ENCODE measurements at places on chromosomes 3 and 15.

DNA sequence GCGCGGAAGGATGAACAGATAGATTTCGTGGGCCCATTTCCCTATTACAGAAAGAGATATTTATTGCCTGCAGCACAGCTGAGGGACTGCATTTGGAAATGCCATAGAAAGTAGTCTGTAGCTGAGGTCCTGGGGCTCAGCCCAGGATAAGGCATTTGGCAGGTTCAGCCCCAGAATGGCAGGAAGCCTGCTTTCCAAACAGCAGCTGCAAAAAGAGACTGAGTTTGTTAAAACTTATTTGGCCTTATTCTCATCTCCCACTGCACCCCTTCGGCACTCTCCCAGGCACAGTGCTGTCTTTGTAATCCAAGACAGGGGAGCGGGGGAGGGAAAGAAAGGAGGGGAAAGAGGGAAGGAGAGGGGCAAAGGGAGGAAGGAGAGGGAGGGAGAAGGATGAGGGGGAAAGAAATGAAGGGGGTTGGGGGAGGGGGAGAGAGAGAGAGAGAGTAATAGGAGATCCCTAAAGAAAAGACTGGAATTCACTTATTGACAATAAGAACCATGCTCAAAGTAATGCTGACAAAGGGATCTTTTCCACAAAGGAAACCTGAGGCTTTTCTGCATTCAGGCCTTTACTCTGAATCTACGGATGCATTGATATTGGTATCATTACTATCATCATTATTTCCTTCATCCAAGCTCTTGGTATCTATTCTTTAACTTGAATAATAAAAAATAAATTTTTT is 94.0 kb upstream of the LRRN1 start:
- no peak for DNase-seq

DNA sequence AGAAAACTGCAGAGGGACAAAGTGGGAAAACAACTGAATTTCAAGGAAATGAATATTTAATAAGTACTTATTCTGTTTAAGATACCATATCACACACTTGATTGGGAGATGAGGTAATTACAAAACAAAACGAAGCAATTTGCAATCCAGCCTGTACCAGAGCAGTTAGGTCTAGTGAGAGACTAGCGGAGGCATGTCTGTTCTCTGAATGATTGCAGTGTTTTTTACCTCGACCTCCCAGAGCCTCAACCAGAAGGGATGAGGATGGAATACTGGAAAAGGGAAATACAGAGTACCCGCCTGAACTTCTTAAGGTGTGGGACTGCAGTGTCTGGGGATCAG is 59.5 kb downstream of the PIK3CB start:
- DNase-seq: no peak

DNA sequence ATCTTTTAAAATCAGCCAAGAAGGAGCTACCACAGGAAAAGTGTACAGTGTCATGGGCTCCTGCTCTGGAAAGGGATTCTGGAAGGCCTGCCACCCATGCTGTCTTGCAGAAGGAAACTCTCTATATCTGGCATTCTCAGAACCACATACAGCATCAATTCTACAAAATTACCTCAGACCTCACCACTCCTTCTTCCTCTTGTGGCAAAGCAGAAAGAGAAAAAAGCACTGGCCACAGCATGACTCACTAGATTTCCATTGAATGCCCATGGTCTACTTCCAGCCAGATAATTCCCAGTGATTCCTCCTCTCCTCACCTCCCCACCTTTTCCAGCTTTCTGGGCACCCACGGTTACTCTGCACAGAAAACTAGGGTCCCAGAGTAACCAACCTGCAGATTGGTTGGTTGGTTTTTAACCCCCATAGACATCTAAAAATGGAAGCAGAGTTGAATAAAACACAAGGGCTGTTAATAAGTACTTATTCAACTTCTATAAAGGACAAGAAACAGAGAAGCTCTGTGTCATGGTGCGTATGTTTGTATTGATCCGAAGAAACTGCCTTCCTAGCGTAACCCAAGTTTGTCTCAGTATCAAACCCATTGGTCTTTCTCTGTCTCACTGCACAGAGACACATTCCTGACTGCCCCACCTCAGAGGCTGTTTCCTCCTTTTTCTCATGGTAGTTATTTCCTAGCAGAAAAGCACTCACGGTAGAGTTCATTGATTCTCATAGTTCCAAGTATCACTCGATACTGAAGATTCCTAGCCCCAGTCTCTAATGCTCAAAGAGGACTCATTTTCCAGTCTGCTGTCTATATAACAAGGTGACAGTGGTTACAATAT is 67.7 kb downstream of the LDHAL6B start:
- no peak for DNase-seq

GRCh38 chr15:72319985-72320671 is at the start of gene CELF6:
TSS of gene CELF6 (minus strand) at chr15:72320157. CDS start at chr15:72319874, 283 bp downstream.
- peak; percentile 98 for DNase-seq

- no peak for DNase-seq
Observed at GRCh38 chr15:81619002-81619401, 245.0 kb upstream of the TMC3 start.

DNA sequence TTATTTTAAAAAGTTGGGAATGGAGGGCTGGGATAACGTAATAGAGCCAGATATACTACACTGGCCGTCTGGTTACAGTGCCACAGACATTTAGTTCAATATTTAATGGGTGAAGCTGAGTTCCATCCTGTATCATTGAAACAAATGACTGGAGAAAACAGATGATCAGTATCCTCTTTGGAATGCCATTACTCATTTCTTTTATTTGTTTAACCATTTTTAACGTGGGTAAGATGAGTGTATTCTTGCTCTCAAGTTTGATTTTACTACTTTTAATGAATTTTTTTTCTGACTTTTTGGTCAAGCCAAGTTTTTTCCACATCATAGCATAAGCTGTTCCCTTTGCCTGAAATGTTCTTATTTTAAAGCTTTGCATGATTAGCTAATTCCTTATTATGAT is 53.9 kb upstream of the GRM7 start:
- DNase-seq: no peak

- DNase-seq: no peak
Observed at GRCh38 chr3:50609071-50609762, 2.4 kb downstream of the CISH start.

- no peak for DNase-seq
Observed at GRCh38 chr3:152243721-152244516, 24.8 kb upstream of the MBNL1 start.

DNA sequence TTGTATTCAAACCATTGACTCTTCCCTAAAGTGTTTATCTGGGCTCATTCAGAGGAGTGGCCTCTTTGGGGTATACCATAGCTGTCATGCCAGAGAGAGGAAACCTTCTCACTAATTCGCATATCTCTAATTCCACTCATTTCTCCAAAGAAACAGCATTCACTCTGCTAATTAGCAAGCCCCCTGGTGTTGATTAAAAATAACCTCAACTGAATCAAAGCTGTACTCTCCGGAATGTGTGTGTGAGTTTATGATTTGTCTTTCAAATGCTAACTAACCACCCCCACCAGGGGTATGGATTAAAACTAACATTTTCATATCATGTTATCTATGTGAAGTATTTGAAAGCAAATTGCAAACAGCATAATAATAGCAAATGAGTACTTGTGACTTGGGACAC is 45.5 kb downstream of the PAQR5 start:
- no peak for DNase-seq

DNA sequence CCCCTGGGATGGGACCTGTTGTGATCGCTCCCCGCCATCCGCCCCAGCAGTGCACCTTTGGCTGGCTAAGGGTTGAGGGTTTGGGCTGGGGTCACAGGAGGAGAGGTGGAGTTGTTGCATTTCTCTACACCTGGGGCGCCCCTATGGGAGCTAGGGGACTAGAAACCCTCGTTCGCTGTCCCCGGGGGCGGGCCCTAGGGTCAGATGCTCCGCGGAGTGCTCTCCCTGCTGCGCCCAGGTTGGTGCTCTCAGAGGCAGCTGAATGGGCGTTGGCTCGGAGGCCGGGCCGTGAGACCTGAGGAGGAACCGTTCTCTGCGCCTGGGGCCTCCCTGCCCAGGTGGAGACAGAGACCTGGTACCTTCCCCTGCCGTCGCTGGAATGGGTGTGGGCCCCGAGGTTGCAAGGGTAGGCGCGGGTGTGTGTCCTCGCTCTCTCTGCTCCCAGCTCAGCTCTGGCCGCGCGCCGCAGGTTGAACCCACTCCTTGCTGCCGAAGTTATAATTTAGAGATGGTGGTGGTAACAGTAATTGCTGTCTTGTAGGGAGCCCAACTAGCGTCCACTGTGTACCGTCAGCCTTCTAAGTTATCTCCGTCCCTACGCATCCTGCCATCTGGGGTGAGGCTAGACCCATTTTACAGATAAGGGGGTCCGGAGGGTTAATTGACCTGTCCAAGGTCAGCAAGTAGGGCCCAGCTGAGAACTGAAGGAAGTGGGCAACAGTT is 965 bp downstream of the FLNB start:
- peak; percentile 33 for DNase-seq

DNA sequence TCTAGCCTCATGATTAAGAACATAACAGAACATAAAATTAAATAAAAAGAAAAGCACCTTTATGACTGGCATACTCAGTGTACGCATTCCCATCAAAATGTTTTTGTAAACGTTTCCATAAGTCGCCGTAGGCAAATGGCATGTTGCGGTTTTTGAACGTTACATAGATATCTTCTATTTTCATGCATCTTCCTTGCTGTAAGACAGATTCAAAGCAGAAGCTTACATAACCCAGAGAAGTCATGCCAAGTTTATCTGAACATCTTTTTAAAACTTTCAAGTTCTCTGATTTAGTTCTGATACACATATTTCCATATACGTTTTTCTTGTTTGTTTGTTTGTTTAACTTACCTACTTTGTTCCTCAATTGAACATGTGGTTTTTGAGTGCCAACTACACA is 388.6 kb downstream of the GABRG3 start:
- DNase-seq: no peak

DNA sequence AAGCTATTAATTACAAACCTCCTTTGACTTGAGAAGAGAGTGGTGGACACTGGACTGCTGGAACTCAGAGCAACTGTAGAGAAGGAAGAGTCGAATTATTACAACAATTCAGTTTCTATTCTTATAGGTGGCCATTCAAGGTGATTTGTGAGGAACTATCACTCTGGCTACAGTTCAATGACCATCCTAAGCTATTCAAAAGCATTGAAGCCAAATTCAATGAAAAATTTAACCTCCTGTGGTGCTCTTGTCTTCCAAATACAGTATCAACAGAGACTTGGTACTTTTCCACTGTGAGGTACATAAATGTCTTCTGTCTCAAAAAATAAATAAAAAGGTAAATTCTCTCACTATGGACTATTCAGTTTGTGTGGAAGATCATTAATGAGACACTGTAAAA is 513.3 kb upstream of the SEMA6D start:
- DNase-seq: no peak

DNA sequence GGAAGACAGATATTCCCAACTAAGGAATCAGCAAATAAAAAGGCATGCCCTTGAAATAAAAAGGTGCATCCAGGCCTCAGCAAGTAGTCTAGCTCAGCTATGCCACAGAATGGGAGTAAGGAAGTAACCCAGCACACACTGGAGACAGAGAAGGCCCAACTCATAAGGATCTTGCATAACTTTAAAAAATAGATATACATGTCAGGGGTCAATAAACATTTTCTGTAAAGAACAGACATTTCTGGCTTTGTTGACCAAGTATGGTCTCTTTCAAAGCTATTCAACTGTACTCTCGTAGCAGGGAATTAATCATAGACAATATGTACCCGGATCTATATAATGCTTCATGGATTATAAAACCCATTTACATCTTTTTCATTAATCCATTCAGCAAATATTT is 449.3 kb downstream of the TAFA4 start:
- DNase-seq: peak; percentile 56

GRCh38 chr15:69056365-69056764 is 41.9 kb downstream of the NOX5 start:
- DNase-seq: peak; percentile 47

GRCh38 chr3:71428841-71429596 is 154.5 kb downstream of the FOXP1 start:
- DNase-seq: no peak

GRCh38 chr3:15273227-15273626 is 59.2 kb downstream of the SH3BP5 start:
- no peak for DNase-seq

- DNase-seq: no peak
Observed at GRCh38 chr3:78427303-78427702, 1340.5 kb downstream of the ROBO1 start.

DNA sequence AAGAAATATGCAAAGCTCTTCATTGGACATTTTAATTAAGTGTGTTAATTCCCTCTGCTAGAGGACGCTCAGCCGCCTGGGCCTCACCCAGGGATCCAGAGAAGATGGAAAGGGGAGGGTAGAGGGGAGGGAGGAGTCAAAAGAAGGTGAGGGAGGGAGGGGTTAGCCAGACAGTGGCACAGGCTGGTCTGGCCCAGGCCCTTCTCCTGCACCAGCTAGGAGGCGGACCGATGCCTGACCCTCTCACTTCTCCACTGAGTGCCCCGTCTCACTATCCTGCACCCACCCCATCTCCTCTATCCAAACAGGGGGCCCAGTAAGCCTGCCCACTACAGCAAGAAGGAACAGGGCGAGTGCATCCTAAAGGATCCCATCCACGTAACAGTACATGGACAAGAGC is 22.9 kb downstream of the RAB6B start:
- no peak for DNase-seq

- DNase-seq: no peak
Observed at GRCh38 chr3:160183345-160184076, 41.7 kb upstream of the C3orf80 start.

DNA sequence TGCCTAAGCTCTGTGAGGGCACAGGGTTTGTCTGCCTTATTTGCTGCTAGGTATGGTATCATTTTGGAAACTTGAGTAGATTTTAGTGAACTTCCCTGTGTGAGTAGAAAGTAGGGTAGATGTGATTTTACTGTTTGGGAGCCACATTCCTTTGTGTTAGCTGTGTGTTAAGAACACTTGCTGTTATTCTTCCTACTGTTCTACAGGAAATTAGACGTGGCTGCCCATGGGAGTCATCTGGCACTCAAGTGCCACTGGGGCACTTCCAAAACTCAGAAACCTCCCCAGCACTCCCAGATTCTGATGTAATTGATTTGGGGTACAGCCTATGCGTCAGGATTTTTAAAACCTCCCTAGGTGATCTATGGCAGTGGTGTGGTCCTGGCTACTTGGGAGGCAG is 369.9 kb upstream of the C2CD4B start:
- no peak for DNase-seq

DNA sequence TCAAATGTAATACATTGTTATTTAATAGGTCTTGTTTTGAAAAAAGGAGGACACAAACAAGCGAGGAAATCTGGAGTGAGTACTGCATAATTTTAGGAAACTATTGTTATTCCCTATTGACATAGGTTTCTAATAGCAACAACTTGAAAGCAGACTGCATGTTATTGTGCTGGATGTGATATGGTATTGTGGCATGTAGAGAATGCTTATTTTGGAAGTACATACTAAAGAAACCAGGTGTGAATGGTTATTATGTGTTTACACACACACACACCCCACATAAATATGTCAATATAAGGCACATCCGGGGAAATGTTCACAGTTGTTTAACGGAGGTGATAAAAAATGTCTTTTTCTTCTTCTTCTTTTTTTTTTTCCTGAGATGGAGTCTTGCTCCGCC is 5.9 kb upstream of the MORF4L1 start:
- no peak for DNase-seq

GRCh38 chr3:175965036-175965435 is 1105.9 kb downstream of the NAALADL2 start:
- DNase-seq: no peak

- no peak for DNase-seq
Observed at GRCh38 chr3:28768439-28768838, 419.8 kb upstream of the AZI2 start.

All from NCI-H82 (cell line).